A549 treated with dexamethasone at 1 μM for 4 hours (cell line): ENCODE measurements at places on chromosomes 11 and 22. TPM values are rescaled to one million over a fixed set of nuclear protein-coding genes. Genes with fewer than 3 reads are reported as not detected.

The POTEH gene
- total RNA-seq: not detected in 5 replicates

The PRDX5 gene
- 405 to 485 TPM (median 456 TPM) in 5 replicates for total RNA-seq

The NELL1 gene
- total RNA-seq: not detected in 5 replicates

The BIRC3 gene
- 50.5 to 70.0 TPM (median 57.4 TPM) in 5 replicates for total RNA-seq

The OR51E2 gene
- total RNA-seq: not detected in 5 replicates

The GGT5 gene
- total RNA-seq: 3.5 to 5.3 TPM (median 4.4 TPM) in 5 replicates

The MRGPRX4 gene
- total RNA-seq: not detected in 5 replicates

The ABTB2 gene
- 30.7 to 49.2 TPM (median 43.4 TPM) in 5 replicates for total RNA-seq

The MMP13 gene
- not detected in 5 replicates for total RNA-seq

The RAPSN gene
- 0.15 to 0.32 TPM in 2 of 5 replicates, not detected in the others for total RNA-seq

The GAL gene
- 12.0 to 21.5 TPM (median 18.0 TPM) in 5 replicates for total RNA-seq

The C11orf16 gene
- not detected in 5 replicates for total RNA-seq

The FAM83F gene
- total RNA-seq: 0.01 TPM in 1 of 5 replicates, not detected in the others

The OVOL1 gene
- total RNA-seq: 0.05 to 0.12 TPM (median 0.08 TPM) in 5 replicates

The OR5AL1 gene
- total RNA-seq: not detected in 5 replicates

The FGF19 gene
- 0.05 to 0.09 TPM (median 0.06 TPM) in 4 of 5 replicates, not detected in the other for total RNA-seq

The OR51B5 gene
- total RNA-seq: 0.06 TPM in 1 of 5 replicates, not detected in the others

The ALX4 gene
- total RNA-seq: 1.2 to 2.2 TPM (median 2.0 TPM) in 5 replicates

The MRE11 gene
- 14.3 to 18.4 TPM (median 17.9 TPM) in 5 replicates for total RNA-seq

The SERHL2 gene
- total RNA-seq: 0.09 to 0.25 TPM (median 0.24 TPM) in 4 of 5 replicates, not detected in the other

The NXPE1 gene
- not detected in 5 replicates for total RNA-seq

The ARVCF gene
- total RNA-seq: 1.6 to 2.6 TPM (median 2.5 TPM) in 5 replicates

The OR5B21 gene
- not detected in 5 replicates for total RNA-seq

The LDLRAD3 gene
- 25.8 to 33.0 TPM (median 32.3 TPM) in 5 replicates for total RNA-seq

The TCIRG1 gene
- total RNA-seq: 51.9 to 136 TPM (median 107 TPM) in 5 replicates

The C11orf91 gene
- total RNA-seq: 0.53 to 1.7 TPM (median 0.91 TPM) in 5 replicates

The GLYATL1 gene
- total RNA-seq: not detected in 5 replicates

The CCDC15 gene
- total RNA-seq: 0.51 to 0.89 TPM (median 0.66 TPM) in 5 replicates

The ATL3 gene
- 31.8 to 45.9 TPM (median 41.4 TPM) in 5 replicates for total RNA-seq

The APOA1 gene
- 0.12 to 0.34 TPM (median 0.20 TPM) in 5 replicates for total RNA-seq

The CYP2D6 gene
- 0.23 to 0.57 TPM (median 0.51 TPM) in 5 replicates for total RNA-seq

The TNNI2 gene
- 0.31 to 0.33 TPM in 2 of 5 replicates, not detected in the others for total RNA-seq

The DERL3 gene
- total RNA-seq: 0.35 to 0.88 TPM (median 0.74 TPM) in 5 replicates

The APOL1 gene
- total RNA-seq: 14.7 to 19.4 TPM (median 16.3 TPM) in 5 replicates

The SERPING1 gene
- total RNA-seq: 0.41 to 1.2 TPM (median 0.95 TPM) in 5 replicates

The CPT1B gene
- 4.5 to 12.2 TPM (median 11.1 TPM) in 5 replicates for total RNA-seq

The TMEM151A gene
- total RNA-seq: 2.0 to 3.8 TPM (median 3.5 TPM) in 5 replicates

The HTR3A gene
- total RNA-seq: not detected in 5 replicates

The KLHL35 gene
- total RNA-seq: 0.87 to 1.3 TPM (median 0.98 TPM) in 5 replicates

The BSX gene
- total RNA-seq: not detected in 5 replicates

The CD3E gene
- total RNA-seq: not detected in 5 replicates

The NLRP6 gene
- not detected in 5 replicates for total RNA-seq

The TCN1 gene
- 0.13 to 0.46 TPM (median 0.20 TPM) in 5 replicates for total RNA-seq

The MIAT gene
- total RNA-seq: 0.11 to 0.38 TPM (median 0.25 TPM) in 5 replicates

The NLRP14 gene
- not detected in 5 replicates for total RNA-seq

The TTC36 gene
- total RNA-seq: not detected in 5 replicates

The SHANK2 gene
- total RNA-seq: 7.0 to 12.1 TPM (median 8.8 TPM) in 5 replicates

The CRYAB gene
- total RNA-seq: 12.4 to 28.7 TPM (median 17.0 TPM) in 5 replicates

The RIMBP3C gene
- 0.18 to 0.28 TPM (median 0.22 TPM) in 4 of 5 replicates, not detected in the other for total RNA-seq

The DNAJB7 gene
- total RNA-seq: not detected in 5 replicates

The OR5M10 gene
- not detected in 5 replicates for total RNA-seq

The ACTN3 gene
- 0.04 to 0.06 TPM (median 0.04 TPM) in 4 of 5 replicates, not detected in the other for total RNA-seq
